ENCODE measurements at places on chromosomes 2 and 18.

DNA sequence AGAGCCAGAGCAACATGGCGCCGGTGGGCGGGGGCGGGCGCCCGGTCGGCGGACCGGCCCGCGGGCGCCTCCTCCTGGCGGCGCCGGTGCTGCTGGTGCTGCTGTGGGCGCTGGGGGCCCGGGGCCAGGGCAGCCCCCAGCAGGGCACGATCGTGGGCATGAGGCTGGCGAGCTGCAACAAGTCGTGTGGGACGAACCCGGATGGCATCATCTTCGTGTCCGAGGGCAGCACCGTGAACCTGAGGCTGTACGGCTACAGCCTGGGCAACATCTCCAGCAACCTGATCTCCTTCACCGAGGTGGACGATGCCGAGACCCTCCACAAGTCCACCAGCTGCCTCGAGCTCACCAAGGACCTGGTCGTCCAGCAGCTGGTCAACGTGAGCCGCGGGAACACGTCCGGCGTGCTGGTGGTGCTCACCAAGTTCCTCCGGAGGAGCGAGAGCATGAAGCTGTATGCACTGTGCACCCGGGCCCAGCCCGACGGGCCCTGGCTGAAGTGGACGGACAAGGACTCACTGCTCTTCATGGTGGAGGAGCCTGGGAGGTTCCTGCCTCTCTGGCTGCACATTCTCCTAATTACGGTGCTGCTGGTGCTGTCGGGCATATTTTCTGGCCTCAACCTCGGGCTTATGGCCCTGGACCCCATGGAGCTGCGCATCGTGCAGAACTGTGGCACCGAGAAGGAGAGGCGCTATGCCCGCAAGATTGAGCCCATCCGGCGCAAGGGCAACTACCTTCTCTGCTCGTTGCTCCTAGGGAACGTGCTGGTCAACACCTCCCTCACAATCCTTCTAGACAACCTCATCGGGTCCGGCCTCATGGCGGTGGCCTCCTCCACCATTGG lies 507 bp downstream of the CNNM4 start:
- no peak for DNase-seq

DNA sequence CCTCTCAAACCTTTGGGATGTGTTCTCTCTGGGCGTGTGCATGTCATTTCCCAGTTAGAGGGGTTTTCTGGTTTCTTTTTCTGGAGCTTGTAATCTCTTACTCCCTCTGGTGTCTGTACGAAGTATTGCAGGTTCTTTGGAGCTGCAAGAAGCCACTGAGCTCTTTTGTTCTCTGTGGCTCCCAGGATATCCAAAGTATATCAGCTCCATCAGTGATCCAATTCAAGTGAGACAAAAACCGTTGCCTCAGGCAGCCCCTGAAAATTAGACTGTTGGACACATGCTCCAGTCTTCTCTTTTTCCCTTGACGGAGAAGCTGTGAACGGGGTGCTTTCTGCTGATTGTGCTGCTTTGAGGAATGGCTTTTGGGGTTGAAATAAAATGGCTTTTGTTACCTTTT lies 59.0 kb upstream of the LDLRAD4 start:
- DNase-seq, result no peak

GRCh38 chr2:38862476-38862875 lies 13.3 kb downstream of the DHX57 start:
- no peak for DNase-seq

DNA sequence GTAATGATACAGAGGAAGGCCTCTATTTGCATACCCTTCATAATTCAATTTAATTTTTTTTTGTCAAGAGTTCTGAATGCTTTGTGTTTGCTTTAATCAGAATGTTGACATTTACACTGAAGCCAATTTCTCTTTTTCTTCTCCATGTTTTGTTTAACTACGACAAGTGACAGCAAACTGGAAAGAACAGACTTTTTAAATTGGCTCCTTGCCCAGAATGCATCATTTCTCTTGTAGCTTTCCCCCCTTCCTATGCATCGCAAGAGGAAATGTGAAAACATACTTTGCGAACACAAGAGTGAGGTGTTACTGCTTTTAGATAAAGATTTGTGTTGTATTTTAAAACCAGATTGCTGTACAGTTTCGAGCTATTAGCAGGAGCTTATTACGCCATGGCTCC lies 955.2 kb upstream of the CELF4 start:
- DNase-seq, result no peak

GRCh38 chr2:69933254-69933828 lies 18.4 kb downstream of the MXD1 start:
- DNase-seq, result no peak

- DNase-seq, result no peak
These were observed 62.0 kb downstream of the KCNF1 start for GRCh38 chr2:10973766-10974165.

GRCh38 chr2:207135801-207136457 lies 29.8 kb downstream of the KLF7 start:
- no peak for DNase-seq

DNA sequence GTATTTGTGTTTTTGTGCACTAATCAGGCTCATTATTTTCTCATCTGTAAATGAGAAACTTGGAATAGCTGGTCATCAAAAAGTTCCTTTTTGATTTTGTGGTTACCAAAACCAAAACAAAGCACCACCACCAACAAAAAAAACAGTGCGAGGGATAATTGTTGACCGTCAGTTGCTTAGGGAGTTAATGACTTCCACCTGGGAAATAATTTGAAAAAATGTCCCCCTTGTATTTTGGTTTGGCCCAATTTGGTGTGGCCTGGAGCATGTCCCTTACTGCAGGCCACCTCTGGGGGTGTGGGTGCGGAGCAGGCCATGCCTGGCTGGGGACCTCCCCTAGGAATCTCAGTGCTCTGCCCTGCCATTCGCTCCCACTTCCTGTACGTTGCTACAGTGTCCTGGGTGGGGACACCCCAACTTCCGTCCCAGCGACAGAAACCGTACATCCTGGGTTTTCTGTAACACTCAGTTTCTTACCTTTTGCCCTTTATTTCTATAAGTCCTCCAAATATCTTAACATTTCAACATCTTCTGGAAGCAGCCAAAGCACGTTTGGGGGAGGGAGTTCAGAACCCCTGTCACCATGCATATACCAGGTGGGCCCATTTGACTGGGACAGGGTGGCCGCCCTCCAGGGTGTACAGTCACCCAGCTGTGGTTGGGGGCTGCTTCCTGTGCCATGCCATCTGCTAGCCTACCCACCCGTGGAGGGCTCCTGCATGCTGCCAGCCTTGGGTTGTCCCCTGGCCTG lies 31.3 kb downstream of the NCK2 start:
- no peak for DNase-seq

GRCh38 chr18:26536032-26536431 lies 12.3 kb downstream of the KCTD1 start:
- DNase-seq, result no peak

DNA sequence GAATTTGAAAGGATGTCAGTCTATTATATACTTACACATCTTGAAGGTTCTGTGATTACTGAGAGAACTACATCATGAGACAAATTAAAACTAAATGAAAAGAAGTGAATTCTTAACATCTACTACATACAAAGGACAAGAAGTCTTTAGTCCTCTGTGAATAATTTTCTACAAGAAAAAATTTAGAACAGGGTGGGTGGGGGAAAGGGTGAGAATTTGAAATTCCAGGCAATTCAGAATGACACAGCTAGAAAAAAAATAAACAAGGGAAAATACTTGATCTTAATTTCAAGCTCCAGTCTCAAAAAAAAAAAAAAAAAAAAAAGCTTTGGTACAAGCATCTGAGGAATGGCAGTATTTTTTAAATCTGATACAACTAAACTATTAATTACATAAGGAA lies 15.5 kb downstream of the CUL3 start:
- no peak for DNase-seq

GRCh38 chr2:172578860-172579512 lies 23.1 kb downstream of the PDK1 start:
- DNase-seq, result no peak

DNA sequence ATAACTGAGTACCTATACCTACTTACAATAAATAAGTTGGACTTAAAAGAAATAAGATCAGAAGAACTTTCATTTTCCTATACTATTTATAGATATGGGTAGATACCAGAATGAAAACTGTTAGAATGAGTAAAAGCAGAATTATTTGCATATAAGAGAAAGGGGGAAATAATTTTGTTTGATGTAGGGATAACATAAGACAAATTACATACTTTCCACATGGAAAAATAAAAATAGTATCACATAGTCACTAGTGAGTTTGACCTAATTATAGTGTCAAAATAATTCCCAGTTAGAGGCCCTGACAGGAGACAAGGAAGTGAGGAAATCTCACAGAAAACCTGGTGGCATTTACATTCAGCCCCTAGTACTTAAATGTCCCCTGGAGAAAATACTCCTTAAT lies 28.6 kb downstream of the KCMF1 start:
- no peak for DNase-seq

DNA sequence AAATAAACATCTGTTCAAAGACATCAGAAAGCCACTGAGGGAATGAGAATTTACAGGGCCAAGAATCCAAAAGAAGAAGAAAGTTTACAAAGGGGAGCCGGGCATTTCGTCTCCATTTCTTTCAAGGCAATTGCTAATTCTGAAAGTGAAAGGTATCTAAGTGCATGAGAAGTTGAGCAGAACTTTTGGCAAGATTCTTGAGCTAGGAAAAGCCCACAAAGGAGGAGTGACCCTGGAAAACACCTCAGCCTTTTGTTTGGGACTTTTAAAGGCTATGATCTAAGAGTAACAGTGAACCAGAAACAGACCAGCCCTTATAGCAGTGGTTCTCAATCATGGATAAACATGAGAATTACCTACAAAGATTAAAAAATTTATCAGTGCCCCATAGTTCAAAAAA lies 87.4 kb downstream of the MDH1 start:
- no peak for DNase-seq

GRCh38 chr2:118056165-118056534 lies 32.1 kb upstream of the INSIG2 start:
- no peak for DNase-seq

DNA sequence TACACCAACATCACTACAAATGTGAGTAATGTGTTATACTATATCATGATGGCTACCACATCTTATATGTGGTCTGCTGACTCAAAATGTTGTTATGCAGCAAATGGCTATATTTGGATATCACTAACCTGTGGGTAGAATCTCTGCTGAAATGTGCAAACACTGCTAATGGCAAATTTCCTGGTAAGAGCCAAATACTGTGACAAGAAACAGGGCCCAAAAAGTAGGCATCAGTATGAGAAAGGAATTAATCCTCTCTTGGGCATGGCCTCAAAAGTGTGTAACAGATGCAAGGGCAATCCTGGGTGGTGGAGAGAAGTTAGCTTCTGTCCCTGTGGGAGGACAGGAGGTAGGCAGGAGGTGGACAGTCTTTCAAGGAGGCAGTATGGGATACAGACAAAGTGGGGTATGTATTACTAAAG lies 13.3 kb downstream of the ATF2 start:
- no peak for DNase-seq

DNA sequence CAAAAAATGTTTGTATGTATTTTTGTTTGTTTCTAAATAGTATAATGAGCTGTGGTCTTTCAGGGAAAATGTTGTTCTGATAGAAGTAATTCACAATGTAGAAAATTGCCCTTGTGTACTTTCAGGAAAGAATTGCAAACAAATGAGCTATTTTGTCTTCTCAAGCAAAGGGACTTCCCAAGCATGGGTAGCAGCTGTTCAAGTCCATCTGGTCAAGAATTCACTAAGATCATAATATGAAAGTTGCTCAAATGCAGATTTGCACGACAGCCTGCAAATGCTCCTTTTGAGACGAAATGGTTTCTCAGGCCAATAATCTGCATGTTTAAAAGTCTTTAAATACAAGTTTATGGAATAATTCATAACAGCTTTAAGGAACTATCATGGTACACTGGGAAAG lies 51.9 kb upstream of the HNMT start:
- no peak for DNase-seq

- DNase-seq, result no peak
These were observed 18.5 kb upstream of the DNER start for GRCh38 chr2:229732897-229733296.

DNA sequence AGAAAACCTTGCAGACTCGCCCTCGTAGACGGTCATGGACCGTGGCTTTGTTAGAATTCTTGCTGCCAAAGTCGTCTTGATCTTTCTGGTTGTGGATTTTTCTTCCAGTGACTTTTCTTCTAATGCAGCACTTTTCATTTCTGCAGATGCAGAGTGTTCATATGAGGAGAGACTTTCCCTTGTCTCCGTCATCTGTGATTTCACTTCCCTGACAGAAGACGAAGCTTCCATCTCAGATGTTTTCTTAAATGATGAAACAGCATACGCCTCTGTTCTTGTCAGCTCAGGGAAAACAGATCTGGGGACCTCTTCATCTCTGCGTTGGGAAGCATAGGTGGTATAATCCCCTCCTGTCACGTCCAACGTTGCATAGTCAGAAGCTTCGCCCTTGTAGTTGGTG lies 50.9 kb downstream of the PLEKHA3 start:
- no peak for DNase-seq

DNA sequence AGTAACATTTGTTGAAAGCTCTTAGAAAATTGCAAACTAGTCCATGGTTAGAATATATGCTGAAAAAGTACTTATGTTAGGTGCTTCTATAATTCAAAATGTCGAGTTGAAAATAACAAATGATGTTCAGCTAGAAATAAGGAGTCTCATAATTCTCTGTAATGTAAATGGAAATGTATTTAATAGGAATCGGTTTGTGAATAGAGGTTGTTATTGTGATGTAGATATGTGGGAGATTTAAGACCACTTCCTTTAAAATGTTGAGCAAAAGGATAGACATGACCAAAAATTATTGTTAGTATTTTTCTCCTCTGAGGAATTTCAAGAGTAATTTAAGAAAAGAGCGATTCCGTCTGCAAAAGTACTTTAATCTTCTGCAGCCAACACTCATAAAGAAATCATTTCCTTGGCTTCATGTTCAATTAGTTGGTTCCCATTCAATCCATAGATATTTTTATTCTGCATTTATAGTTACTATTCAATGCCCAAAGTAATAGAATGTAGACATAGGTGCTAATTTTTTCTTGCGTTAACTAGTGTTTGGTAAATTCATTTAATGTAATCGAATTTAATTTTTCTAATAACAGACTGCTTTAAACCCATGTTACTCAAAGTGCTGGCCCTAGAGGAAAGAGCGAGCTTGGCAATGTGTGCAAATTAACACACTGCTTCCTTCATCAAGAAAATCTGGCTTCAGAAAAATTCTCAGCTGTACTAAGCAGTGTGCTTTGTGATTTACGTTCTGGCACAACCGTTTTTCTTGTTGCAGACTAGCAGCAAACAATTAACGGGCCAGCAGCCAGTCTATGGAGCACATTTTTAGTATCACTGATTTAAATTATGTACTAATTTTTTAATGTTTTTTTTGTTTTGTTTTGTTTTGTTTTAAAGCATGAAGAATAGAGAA lies 32.2 kb downstream of the FN1 start:
- DNase-seq, result no peak
